HFFc6 (cell line): ENCODE measurements at places on chromosomes 13 and 19. TPM values are rescaled to one million over a fixed set of nuclear protein-coding genes. Genes with fewer than 3 reads are reported as not detected.

CEBPA gene
- total RNA-seq = 0.13 to 0.18 TPM (median 0.14 TPM) in 3 replicates

ZNF296 gene
- total RNA-seq = 0.40 to 0.87 TPM (median 0.54 TPM) in 3 replicates

DNA sequence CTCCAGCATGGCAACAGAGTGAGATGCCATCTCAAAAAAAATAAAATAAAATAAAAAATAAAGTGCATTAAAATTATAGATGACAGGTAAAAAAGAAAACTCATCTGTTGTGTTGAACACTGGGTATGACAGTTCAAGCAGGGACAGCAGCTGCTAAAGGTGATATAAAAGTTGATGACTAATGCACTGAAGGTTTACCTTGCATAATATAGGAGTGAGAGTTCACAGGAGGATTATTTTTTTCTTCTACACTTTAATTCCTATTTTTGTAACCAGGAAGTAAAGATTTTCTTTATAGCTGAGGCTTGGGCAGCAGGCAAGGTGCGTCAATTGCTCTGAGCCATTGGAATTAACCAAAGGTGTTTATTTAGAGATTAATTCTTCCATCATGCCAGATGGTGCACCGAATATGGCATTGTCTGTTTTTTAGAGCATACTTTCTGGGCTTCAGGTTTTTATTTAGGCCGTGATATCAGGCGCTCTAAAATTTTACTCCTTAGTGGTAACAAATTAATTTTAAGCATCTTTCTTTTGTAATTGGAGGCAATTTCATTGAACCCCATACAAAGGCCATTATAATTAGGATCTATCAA, 337.0 kb upstream of the SLC10A2 start:
- no peak for DNase-seq

GRCh38 chr13:24737042-24737441, 26.9 kb upstream of the RNF17 start:
- no peak for DNase-seq
